ENCODE measurements at places on chromosomes 12 and 14.

GRCh38 chr12:49974231-49974675 lies 1.5 kb downstream of the AQP6 start:
- DNase-seq: no peak

- peak; percentile 44 for DNase-seq
These were observed 35.9 kb downstream of the XRCC3 start for GRCh38 chr14:103679351-103679750.

DNA sequence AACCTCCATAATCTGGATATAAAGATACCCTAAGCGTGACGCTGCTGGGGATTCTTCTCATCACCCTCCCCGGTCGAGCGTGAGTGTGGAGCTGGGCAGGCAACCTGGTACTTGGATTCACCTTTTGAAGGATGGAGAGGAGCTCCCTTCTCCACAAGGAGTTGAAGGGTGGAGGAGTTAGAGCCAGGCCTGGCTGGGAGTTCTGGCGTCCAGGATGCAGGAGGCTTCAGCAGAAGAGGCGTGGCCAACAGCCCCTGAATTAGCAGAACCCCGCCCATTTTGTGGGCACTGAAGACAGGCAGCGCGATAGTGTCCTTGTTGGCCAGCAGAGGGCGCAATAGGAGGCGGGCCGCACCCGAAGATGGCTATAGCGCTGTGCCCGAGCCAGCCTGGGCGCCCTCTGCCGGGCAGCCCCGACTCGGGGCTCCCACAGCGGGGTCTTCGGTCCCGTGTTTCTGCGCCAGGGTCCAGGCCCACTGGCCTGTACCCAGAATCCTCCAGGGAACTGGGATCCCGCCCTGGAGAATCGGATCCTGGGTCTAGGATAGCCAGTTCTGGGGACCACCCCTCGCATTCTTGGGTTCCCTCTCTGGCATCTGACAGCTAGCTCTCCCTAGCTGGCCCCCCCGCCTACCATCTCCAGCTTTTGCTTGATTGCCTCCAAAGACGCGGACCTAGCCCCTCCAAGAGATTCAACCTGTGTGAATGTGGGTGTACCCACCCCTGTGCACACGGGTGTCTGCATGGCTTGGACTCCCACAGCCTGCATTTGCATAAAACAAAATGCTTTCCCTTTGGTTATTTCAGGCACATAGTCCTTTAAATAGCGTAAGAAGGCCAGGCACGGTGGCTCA lies 26.0 kb upstream of the SMUG1 start:
- DNase-seq: peak; percentile 91

DNA sequence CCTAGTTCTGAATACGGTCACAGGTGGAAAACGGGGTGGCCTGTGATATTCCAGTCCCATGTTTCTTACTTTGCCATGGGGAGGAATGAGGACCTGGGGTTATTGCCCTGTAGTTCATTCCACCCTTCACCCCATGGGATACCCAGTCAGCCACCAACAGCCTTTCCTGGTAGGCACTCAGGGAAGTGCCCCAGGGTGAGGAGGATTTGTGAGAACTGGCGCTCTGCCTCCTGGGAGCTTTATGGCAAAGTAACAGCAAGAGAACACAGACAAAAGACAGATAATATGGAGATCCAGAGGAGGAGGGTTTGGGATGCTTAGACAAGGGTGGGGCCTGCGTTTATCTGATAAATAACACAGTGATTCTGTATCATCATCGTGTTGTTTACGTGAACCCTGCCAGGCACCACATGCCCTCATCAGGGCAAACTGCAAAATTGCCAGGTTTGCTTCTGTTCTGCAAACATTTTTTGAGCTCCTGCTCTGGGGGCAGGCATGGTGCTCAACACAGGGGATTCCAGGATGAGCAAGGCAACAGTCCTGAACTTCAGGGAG lies 223.5 kb downstream of the SLC41A2 start:
- peak; percentile 4 for DNase-seq

GRCh38 chr12:51721282-51721940 lies 127.1 kb downstream of the FIGNL2 start:
- no peak for DNase-seq

DNA sequence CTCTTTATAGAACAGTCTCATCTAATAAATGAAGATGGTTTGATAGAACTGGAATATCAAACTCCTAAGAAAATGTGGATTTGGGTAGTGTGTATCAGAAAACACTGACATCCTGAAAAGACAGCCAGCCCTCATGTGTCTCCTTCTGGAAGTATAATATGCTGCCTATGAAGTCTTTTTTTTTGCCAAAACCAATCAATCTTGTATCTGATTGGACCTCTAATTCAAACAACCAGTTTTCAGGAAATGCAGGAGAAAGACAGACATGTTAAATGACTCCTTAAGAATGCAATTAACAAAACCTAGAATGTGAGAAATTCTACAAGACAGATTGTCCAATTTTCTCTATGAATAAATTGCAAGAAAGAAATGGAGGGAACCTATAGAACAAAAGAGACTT lies 34.3 kb downstream of the MYO1H start:
- DNase-seq: no peak

GRCh38 chr12:99146730-99147129 lies 500.8 kb upstream of the GARIN6 start:
- DNase-seq: no peak

DNA sequence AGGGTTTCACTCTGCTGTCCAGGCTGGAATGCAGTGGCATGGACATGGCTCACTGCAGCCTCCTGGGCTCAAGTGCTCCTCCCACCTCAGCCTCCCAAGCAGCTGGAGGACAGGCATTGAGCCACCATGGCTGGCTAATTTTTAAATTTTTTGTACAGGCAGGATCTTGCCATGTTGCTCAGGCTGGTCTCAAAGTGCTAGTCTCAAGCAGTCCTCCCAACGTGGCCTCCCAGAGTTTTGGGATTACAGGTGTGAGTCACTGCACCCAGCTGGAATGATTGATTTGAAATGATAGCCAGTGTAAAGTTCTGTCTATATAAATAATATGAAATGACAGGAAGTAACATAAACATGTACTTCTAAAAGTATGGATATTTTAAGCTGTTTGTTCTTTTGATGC lies 172.7 kb downstream of the FUT8 start:
- no peak for DNase-seq

- no peak for DNase-seq
These were observed 167.9 kb downstream of the PRKD1 start for GRCh38 chr14:29759521-29760340.

- no peak for DNase-seq
These were observed 239.7 kb upstream of the BTG1 start for GRCh38 chr12:92385296-92385695.

GRCh38 chr12:111841236-111841749 lies 735 bp upstream of the MAPKAPK5 start:
- DNase-seq: peak; percentile 34

GRCh38 chr14:31926123-31926522 lies 151.0 kb upstream of the ARHGAP5 start:
- DNase-seq: peak; percentile 51

- DNase-seq: no peak
These were observed 1.9 kb upstream of the MYF5 start for GRCh38 chr12:80714846-80715245.

- DNase-seq: no peak
These were observed 5.9 kb upstream of the RCOR1 start for GRCh38 chr14:102586420-102587104.
